ENCODE measurements at places on chromosomes 11 and 22. TPM values are rescaled to one million over a fixed set of nuclear protein-coding genes. Genes with fewer than 3 reads are reported as not detected.
A peak's percentile ranks its signal among the peaks of the same experiment; 100 is the strongest.

Gene MAPK11
- 38.3 TPM for polyA plus RNA-seq

Gene OR8B12
- polyA plus RNA-seq = not detected

Gene ALDH3B1
- 15.9 TPM for polyA plus RNA-seq

Gene FAM111A
- 8.7 TPM for polyA plus RNA-seq

Gene GPR83
- polyA plus RNA-seq = 0.02 TPM

Gene PLAAT4
- 4.6 TPM for polyA plus RNA-seq

Gene MYOD1
- polyA plus RNA-seq = not detected

Gene P2RY6
- 0.15 TPM for polyA plus RNA-seq

Gene BIK
- polyA plus RNA-seq = 0.66 TPM

- DNase-seq = no peak
These were observed 1235.7 kb downstream of the LRRC4C start for GRCh38 chr11:40223596-40224330.

DNA sequence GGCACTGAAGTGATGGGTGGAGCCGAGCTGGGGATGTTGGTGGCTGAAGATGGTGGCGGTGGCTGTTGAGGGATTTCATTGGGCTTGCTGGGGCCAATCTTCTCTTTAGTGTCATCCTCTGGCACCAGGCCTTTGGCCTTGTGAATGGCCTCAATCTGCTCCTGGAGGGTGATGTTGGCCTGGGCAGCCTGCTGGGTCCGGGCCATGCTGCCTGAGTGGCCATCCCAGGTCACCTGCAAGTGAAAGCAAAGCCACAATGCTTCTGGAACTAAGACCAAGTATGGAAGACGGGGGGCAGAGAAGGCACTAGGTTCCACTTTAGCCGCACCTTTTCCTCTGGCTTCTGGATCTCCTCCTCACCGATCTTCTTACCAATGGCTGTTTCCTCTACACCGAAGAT, 12.1 kb upstream of the TBC1D10A start:
- no peak for DNase-seq

DNA sequence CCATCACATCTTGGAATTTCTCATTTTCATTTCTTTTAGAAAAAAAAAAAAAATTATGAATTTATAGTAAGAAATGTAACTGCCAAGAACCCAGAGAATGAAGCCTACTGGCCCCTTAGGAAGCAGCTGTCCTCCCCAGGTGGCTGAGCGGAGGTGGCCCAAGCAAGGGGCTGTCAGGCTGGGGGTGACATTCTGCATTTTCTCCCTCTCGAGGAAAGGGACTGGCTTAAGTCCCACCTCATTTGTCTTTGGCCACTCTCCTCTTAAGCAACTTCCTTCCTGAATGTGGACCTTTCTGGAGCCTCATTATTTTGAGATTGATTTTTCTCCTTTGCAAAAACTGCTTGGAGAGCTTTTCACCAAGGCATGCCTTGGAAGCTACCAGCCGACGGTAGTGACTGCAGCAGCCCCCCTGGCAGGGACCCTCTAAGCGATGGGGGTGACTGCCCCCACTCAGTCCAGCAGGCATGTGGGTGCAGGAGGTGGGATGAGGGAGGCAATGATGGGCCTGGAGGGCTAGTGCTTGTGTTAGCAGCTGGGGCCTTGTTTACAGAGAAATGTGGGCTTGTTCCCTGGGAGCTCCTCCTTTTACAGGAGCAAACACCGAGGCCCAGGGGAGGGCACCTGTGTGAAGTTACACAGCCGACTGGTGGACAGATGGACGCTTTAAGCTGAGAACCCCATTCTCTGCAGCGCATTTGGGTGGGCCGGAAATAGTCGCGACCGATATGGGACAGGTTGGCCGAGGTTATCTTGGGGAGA, 111.7 kb downstream of the MORC2 start:
- DNase-seq = no peak

DNA sequence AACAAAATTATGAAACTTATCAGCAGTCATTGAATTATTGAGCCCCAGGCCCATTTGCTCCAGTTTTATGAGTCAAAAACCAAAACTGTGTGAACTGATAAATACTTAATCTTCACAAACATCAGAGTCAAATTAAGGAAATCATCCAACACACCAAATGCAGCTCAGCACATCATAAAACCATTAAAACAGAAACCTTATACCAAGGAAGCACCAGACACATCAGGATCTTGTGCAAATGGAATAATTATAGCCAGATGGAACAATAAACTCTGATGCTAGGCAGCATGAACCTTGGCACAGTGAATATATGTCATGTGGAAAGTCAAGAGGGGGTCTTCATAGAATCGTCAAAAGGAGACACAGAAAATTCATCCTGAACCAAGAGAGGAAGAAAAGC, 410.7 kb upstream of the API5 start:
- peak; percentile 66 for DNase-seq

DNA sequence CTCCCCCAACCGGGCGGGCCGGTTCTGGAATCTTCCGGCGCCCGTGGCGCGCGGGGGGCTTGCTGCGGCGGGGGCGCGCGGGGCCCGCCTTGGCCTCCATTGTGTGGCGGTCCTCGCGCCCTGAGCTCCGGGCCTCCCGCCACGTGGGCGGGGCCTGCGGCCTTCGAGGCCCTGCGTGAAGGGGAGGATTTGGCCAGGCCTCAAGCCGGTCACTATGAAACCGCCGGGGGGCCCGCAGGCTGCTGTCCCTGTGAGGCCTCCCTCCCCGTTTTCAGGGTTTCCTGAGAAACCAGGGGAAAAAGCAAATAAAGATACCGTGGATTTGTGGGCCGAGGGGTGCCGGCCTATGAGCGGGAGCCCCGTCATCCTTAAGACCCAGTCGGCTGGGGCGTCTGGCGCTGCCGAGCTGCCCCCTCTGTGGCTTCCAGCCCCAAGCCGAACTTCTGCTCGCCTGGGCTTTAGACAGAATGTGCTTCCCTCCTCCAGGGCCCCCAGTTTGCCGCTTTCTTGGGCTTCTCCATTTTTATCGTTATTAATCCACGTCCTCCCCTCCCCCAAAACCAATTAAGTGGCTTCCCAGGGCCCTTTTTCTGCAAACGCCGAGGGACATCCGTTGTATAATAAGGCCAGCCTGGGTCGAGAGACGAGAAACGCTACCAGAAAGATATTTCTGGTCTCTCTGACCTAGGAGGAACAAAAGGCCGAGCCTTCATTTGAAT, 602 bp downstream of the EWSR1 start:
- peak; percentile 63 for DNase-seq

- DNase-seq = no peak
These were observed 858 bp upstream of the APOBEC3A start for GRCh38 chr22:38956551-38956950.

DNA sequence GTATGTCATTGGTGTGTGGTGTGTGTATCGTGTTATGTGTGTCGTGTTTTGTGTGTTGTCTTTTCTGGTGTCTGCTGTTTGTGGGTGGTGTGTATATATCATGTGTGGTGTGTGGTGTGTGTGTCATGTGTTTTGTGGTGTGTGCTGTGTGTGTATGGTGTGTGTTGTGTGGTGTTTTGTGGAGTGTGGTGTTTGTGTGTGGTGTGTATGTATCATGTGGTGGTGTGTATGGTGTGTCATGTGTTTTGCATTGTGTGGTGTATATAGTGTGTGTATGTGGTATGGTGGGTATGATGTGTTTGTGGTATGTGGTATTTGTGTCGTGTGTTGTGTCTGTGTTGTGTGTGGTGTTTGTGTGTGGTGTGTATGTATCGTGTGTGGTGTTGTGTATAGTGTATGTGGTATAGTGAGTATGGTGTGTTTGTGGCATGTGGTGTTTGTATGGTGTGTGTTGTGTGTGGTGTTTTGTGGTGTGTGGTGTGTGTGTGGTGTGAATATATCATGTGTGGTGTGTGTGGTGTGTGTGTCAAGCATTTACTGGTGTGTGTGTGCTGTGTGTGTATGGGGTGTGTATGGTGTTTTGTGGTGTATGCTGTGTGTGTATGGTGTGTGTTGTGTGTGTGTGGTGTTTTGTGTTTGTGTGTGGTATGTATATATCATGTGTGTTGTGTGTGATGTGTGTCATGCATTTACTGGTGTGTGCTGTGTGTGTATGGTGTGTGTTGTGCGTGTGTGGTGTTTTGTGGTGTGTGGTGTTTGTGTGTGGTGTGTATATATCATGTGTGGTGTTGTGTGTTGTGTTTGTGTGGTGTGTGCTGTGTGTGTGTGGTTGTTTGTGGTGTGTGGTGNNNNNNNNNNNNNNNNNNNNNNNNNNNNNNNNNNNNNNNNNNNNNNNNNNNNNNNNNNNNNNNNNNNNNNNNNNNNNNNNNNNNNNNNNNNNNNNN, 12.7 kb downstream of the PIM3 start:
- DNase-seq = no peak

DNA sequence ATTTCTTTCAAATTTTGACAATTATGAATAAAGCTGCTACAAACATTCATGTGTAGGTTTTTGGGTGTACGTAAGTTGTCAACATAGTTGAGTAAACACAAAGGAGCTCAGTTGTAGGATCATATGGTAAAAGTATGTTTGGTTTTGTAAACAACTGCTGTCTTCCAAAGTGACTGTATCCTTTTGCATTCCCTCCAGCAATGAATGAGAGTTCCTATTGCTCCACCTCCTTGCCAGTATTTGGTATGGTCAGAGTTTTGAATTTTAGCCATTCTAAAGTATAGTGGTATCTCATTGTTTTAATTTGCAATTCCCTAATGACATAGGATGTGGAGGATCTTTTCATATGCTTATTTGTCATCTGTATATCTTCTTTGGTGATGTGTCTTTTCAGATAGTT, 28.0 kb upstream of the PHOX2A start:
- no peak for DNase-seq

DNA sequence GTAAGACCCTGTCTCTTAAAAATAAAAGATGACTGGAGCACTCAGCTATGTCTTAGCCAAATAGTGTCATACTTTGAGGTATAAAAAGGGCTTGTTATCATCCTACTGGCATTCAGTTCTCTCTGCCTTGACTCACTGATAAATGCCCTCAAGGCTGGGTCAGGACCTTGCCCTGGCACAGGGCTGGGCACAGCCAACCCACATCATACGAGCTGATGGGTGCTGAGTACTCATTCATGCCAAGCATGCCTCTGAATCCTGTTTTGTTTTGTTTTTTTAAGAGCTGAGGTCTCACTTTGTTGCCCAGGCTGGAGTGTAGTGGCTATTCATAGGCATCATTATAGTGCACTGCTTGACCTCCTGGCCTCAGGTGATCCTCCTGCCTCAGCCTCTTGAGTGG, 1.9 kb downstream of the SMTNL1 start:
- DNase-seq = no peak

DNA sequence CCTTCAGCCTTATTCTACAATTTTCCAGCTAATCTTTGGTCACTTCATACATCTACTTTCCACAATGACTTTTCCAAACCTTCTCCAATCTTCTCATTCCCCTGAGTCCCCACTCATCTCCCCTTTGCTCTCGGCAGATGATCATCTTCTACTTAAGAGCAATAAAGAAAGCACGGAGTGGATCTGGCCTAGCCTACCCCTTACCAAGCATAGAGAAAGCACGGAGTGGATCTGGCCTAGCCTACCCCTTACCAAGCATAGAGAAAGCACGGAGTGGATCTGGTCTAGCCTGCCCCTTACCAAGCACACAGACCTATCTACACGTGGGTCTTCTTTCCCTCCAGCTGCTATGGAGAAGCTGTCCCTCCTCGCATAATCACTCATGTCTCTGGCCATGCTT, 558.6 kb downstream of the OPCML start:
- DNase-seq = no peak

GRCh38 chr11:12279672-12280108, 97.7 kb upstream of the PARVA start:
- DNase-seq = no peak

- no peak for DNase-seq
These were observed 84.0 kb downstream of the GGTLC2 start for GRCh38 chr22:22728382-22728781.

GRCh38 chr11:69760319-69760718, 14.8 kb downstream of the FGF4 start:
- no peak for DNase-seq

GRCh38 chr22:21634844-21635243, 2.3 kb downstream of the CCDC116 start:
- DNase-seq = no peak

DNA sequence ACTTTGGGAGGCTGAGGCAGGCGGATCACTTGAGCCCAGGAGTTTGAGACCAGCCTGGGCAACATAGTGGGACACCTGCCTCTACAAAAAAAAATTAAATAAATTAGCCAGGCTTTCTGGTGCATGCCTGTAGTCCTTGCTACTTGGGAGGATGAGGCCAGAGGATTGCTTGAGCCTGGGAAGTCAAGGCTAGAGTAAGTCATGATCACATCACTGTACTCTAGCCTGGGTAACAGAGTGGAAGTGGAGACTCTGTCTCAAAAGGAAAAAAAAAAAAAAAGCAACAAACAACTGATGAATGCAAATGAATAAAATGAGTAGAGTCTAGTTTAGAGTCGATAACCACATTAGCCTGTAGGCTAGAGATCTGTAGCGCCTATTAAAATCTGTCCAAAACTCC, 3.9 kb upstream of the BCL2L13 start:
- DNase-seq = no peak

DNA sequence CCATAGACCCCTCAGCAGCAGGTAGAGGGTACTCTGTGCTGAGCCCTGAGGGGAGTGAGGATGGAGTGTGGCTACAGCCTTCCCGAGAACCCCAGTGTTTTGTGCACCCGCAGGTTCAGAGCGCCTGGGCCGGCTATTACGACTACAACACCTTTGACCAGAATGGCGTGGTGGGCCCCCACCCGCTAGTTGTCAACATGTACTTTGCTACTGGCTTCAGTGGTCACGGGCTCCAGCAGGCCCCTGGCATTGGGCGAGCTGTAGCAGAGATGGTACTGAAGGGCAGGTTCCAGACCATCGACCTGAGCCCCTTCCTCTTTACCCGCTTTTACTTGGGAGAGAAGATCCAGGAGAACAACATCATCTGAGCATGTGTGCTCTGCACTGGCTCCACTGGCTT, 5.6 kb upstream of the TIRAP start:
- no peak for DNase-seq

DNA sequence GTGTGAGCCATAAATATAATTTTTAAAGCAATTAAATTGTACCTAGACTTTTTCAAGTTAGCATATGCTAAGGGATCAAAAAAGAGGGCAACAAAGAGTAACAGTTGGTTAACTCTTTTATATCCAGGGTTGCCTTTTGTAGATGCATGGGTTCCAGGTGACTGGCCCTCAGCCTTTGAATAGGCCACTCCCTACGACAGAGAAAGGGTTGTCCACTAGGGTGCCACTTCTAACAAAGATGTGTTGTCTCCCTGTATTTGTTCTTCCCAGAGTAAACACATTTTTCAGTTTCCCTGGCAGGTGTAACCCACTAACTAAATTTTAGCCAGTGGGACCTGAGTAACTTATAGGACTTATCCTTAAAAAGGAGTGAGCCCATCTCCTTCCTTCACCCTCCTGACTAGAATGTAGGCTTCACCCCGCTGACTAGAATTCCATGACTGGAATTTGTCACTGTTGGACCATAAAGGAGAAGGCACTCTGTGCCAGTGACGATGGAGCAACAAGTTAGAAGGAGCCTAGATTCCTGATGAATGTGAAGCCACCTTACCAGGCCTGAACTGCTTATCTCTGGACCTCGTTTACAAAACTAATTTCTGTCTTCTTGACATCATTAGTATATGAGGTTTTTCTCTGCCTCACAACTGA, 16.6 kb downstream of the TUG1 start:
- no peak for DNase-seq

DNA sequence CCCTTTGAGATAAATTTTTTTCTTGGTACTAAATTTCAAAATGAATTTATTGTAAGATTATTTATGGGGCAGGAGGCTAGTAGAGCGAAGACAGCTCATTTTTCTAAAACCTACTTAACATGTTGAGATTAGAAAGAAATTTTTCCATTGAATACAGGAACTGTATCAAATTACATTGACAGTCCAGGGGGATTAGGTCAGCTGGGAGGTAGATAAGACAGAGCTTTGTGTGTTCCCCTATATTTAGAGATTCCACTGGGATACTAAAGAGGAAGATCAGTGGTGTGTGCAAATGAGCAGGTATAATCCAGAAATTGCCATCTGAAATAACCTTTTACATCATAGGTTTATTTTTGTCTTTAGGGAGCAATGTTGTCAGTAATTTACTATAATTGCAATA, 32.1 kb downstream of the ENDOD1 start:
- DNase-seq = no peak
